ENCODE measurements at places on chromosomes 4 and X. TPM values are rescaled to one million over a fixed set of nuclear protein-coding genes. Genes with fewer than 3 reads are reported as not detected.

Gene IQSEC2
- 12.0 TPM for total RNA-seq

Gene HTRA3
- 95.6 TPM for total RNA-seq

Gene BEX3
- total RNA-seq, result 147 TPM

Gene CITED1
- total RNA-seq, result not detected

Gene NXT2
- 1.5 TPM for total RNA-seq

Gene PNMA6F
- not detected for total RNA-seq

Gene GAGE12J
- total RNA-seq, result not detected

Data from left ventricle myocardium superior (tissue), 1 donor.